ENCODE measurements at places on chromosomes 6 and 20. TPM values are rescaled to one million over a fixed set of nuclear protein-coding genes. Genes with fewer than 3 reads are reported as not detected.

Gene ENPP5
- 4.7 TPM for total RNA-seq

DNA sequence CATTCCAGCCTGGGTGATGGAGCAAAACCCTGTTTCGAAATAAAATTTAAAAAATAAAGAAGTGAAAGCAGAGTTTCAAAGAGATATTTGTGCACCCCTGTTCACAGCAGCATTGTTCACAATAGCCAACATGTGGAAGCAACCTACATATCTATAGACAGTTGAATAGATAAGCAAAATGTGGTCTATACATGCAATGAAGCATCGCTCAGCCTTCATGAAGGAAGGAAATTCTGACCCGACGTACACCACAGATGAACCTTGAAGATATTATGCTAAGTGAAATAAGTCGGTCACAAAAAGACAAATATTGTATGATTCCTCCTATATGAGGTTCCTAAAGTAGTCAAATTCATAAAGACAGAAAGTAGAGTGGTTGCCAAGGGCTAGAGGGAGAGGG lies 6.5 kb upstream of the NCOA6 start:
- DNase-seq = no peak
- no peaks in the 10 kb centered on the region for H3K36me3 ChIP-seq
- no peak overlapping the region for H3K27ac ChIP-seq
- no peak overlapping the region for H3K4me3 ChIP-seq

- no peak overlapping the region for H3K27ac ChIP-seq
- H3K4me1 ChIP-seq = no peaks in the 10 kb centered on the region
- no peaks in the 10 kb centered on the region for H3K36me3 ChIP-seq
- DNase-seq = no peak
These were observed 286.7 kb upstream of the POU3F2 start for GRCh38 chr6:98547634-98548033.

Gene ZBP1
- 0.13 TPM for total RNA-seq

- H3K4me3 ChIP-seq = no peak overlapping the region
- no peak overlapping the region for H3K27ac ChIP-seq
These were observed 19.2 kb upstream of the TBC1D22B start for GRCh38 chr6:37238381-37238780.

Measured in muscle of leg (tissue), 16 donors.